LHCN-M2 (cell line): ENCODE measurements at places on chromosomes 3 and 15. TPM values are rescaled to one million over a fixed set of nuclear protein-coding genes. Genes with fewer than 3 reads are reported as not detected.
A peak's percentile ranks its signal among the peaks of the same experiment; 100 is the strongest.

Gene DCP1A
- total RNA-seq: 12.2 and 13.4 TPM in 2 replicates

Gene ADCY5
- 0.06 and 0.45 TPM in 2 replicates for total RNA-seq

Gene NR1I2
- total RNA-seq: not detected in 2 replicates

Gene GPR15
- not detected in 2 replicates for total RNA-seq

Gene DPPA4
- 0.06 and 0.13 TPM in 2 replicates for total RNA-seq

Gene BFSP2
- not detected in 2 replicates for total RNA-seq

Gene FOXB1
- total RNA-seq: not detected in 2 replicates

Gene ADAMTS17
- 0.11 TPM in 1 of 2 replicates, not detected in the other for total RNA-seq

Gene CLDN1
- total RNA-seq: 0.06 TPM in 1 of 2 replicates, not detected in the other

DNA sequence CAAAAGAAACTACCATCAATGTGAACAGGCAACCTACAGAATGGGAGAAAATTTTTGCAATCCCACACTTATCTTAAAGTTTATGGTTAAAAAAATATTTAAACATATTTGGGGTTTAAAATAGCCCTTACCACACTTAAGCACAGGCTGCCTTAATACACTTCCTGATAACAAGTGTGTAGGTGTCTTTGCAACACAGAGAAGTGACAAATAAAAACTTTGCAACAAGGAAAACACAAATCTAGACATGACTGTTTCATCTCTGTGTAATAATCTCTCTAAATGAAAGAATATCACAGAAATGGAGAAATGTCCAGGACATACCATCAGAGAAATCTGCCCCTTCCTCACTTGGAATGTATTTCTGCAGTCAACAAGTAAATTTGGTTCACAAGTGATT, 464.1 kb upstream of the ARHGEF26 start:
- no peak for DNase-seq

DNA sequence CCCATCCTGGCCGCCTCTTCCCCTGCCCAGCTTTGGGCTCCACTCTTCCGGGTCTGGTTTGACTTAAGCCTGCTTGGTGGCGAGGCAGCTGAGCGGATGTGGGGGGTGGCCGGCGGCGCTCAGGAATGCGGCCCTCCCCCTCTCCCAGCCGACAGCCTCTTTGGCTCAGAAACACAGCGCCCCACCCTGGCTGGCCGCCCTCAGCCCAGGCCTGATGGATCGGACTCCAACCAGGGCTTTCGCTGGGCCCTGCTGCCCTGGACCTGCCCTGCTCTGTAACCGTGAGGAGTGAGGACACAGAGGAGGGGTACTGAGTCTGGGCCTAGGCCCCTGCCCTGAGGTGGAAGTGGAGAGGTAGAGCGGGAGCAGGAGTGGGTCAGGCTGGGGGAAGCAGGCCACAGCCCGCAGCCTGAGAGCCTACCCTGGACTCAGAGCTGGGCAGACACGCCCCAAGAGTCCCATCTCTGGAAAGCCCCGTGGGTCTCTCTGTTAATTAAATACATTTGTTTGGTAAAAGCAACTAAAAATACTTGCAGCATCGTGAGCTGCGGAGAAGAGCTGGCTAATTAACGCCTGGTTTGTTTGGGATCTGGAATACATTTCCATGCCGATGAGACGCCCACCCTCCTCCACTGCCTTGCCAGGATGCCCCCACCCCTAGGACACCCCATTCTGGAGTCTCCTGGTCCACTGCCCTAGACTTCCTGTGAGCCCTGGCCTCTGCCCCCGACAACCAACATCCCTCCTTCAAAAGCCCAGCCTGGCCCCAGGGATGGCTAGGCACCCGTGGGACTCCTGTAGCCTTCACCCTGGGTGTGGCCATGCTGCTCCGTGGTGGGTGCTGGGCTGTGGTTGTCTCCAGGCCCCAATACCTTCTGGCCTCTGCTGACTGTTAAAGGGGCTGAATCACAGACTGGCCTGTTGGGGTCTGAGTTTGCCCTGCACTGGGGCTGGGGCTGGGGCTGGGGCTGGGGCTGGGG, 19.6 kb downstream of the PLXNA1 start:
- peak; percentile 93 for DNase-seq

DNA sequence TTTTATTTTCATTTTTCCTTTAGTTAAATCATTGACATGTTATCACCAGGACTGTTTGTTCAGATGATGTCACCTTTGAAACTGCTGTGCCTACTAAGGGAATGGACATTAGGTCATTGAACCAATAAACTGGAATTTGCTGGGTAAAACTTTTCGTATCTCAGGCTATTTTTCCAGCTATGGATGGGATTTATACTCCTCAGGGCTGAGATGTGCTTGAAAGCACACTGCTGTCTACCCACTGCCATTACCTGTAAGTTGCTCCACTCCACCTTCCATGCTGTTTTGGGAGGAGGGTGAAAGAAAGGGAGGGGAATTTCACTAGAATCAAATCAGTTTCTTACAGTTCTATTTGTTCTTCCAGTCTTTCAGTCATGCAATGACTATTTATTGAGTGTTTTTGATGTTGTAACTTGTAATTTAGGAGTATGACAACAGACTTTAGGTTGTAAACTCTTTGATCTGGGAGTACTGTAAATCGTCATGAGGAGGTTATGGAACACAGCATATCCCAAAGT, 11.3 kb downstream of the EHD4 start:
- DNase-seq: no peak

DNA sequence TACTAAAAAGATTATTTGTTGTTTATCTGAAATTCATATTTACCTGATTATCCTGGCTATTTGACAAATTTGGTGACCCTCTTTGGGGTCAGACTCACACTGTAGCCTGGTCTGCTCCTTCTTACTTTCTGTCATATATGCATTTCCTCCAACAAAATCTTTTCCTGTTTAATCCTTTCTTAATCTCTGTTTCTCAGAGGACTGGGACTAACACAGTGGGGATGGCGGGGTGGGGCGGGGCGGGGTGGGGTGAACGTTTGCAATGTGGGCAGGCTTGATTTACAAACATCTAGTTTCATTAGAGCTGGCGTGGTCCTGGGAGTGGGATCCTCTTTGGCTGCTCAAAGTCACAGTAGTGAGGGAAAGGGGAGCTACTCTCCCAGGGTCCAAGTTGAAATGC, 35.3 kb upstream of the CDCP1 start:
- DNase-seq: no peak

DNA sequence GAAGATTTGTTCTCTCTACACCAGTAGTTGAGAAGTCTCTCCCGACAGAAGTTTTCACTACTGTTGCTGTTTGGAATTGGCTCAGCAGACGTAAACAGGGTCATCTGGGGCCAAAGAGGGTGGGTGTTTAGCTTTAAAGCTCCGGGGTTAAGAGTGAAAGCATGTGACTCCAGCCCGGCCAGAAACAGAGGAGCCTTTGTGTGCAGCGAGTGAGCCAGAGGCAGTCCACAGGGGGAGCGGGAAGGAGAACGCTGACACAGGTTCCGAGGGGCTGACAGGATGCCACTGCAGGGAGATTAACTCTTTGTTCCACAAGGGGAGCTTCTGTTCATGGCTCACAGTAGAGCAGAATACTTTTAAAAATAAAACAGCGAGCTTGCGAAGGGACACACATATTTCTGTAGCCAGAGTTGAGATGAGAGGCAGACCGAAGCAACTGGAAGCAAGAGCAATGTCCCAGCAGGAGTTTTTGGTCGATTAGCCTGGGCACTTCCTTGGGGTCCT, 26.9 kb downstream of the BMF start:
- peak; percentile 81 for DNase-seq

- DNase-seq: no peak
Measured at GRCh38 chr3:10918011-10918410, 74.5 kb upstream of the SLC6A1 start.

DNA sequence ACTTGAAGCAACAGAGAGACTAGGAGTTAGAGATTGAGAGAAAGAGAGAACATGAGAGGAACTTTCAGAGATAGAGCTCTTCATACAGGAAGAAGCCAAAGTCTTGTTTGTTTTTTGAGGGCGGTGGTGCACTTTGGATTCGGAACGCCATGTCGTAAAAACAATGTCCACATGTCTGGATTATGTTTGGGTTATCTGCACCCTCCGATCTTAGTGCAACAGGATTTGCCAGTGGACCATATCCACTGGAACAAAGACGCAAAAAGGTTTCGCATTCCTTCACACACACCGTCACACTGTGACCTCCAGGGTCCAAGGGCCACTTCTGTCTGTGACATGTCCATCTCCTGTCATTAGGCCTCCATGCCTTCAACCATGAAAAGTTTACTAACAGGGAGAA, 141.8 kb upstream of the ATP11B start:
- no peak for DNase-seq

GRCh38 chr3:42302924-42303634, 37.1 kb upstream of the CCK start:
- no peak for DNase-seq

DNA sequence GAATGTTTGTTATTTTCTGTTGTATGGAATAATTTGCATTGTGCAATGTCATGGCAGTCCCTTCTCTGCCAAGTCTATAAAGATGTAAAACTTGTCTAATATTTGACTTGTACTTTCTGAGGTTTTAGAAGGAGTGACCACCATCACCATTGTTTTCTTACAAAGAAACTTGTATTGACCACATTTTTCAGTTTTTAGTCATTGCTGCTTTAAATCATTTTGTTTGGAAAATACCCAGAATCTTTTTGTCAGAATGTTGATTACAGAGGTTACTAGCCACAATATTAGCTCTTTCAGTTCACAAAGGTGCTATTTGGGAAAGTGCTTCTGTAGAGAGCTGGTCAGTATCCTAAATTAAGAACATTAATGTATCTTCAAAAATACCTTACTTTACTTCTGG, 532.4 kb upstream of the GBE1 start:
- no peak for DNase-seq

- DNase-seq: peak; percentile 77
Measured at GRCh38 chr3:11212299-11212608, 58.0 kb downstream of the HRH1 start.

- DNase-seq: peak; percentile 16
Measured at GRCh38 chr3:30962084-30962483, 67.6 kb upstream of the GADL1 start.

GRCh38 chr3:194983121-194983520, 287.8 kb downstream of the XXYLT1 start:
- no peak for DNase-seq

DNA sequence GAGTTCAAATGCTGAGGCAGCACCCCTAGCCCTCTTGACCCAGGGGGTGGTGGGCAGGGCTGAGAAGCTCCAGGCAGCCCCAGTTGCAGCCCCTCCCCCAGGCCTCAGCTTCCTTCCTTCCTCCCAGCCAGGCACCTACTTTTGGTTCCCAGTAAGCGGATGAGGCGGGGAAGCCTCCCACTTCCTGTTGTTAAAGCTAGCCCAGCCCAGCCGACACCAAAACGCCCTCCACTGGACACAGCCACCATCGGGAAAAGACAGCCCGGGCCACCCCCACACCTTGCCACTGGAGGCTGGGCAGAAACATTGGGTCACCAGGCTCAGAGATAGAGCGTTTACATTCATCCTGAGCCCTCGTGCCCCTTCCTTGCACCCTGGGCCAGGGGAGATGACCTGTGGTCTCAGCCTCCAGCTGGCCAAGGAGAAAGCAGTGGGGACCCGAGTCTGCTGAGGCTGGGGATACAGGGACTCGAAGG, 3.5 kb downstream of the DUSP7 start:
- DNase-seq: peak; percentile 75

DNA sequence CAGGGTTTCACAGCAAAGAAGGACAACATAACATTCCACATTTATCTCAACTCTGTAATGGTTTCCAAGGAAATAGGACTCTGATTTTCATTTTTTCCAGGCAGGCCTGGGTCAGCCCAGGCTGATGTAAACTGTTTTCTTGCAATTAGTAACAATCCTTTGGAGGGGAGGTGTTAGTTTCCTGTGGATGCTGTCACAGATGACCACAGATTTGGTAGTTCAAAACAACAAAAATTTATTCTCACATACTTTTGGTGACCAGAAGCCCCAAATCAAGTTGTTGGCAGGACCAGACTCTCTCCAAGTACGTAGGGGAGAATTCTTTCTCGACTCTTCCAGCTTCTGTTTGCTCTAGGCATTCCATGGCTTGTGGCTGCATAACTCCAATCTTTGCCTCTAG, 88.0 kb downstream of the EDEM1 start:
- no peak for DNase-seq

GRCh38 chr15:101461097-101461496, 28.4 kb downstream of the PCSK6 start:
- no peak for DNase-seq

GRCh38 chr3:36677331-36678007, 86.9 kb downstream of the DCLK3 start:
- DNase-seq: peak; percentile 93

DNA sequence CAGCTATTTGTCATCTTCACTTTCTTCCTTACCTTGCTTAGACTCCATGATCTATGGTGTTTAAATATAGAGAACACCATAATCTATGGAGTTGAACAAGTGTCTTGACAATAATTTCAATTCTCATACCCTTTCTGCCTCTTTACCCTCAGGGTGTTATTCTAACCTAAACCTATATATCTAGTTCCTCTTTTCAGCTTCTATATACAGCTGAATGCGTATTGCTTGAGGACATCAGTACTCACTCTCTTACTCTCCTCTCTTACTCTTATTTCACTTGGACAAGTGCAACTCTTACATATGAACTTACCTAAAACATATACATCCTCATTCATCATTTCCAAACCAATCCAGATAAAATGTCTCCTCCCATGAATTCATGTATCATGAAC, 187.1 kb downstream of the RAP2B start:
- DNase-seq: no peak

DNA sequence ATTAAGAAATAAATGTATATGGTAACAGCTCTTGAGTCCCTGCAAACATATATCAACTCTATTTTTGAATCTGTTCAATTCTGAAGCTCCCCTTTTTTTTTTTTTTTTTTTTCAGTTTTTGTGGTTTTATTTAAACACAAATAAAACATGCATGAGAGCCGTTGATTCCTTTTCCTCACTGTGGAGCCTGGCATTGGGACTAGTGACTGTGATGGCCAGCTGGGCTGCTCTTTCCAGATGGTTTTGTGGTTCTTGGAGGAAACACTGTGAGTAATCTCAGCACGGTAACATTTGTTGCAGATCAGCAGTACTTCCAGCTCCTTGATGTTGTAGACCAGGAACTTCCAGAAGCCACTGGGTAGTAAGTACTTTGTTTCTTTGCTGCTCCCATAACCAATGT, 15.9 kb downstream of the EMC7 start:
- DNase-seq: peak; percentile 91

DNA sequence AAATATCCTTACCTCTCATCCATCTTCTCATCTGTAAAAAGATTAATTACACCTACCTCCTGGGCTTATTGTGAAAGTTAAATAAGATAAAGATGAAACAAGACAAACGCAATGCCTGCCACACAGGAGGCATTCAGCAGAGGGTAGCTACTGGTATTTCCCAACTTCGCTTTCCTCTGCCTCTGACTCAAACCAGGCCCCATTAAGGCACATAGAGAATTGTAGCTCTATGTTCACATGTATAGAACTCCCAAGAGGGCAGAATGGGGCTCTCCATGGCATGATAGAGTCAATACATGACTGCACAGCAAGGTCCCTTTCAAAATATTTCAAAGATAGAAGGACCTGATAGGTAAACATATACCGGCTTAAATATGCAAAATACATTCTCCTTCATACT, 1.4 kb downstream of the LYSMD2 start:
- no peak for DNase-seq

- DNase-seq: no peak
Measured at GRCh38 chr15:65925338-65925737, 56.0 kb downstream of the RAB11A start.

- DNase-seq: no peak
Measured at GRCh38 chr15:60777558-60777957, 298.6 kb upstream of the ICE2 start.
